ENCODE measurements at places on chromosomes 13 and 19. TPM values are rescaled to one million over a fixed set of nuclear protein-coding genes. Genes with fewer than 3 reads are reported as not detected.

Gene NFIX
- 4.8 TPM for total RNA-seq

Gene FFAR3
- total RNA-seq, result not detected

Gene ERICH6B
- total RNA-seq, result not detected

Gene EEF2
- total RNA-seq, result 2,947 TPM

Gene KLK12
- not detected for total RNA-seq

Gene BCL2L12
- 17.3 TPM for total RNA-seq

Gene EFNA2
- not detected for total RNA-seq

Gene IFT88
- 20.2 TPM for total RNA-seq

Gene FRY
- total RNA-seq, result 7.8 TPM

Gene GRIK5
- total RNA-seq, result 0.27 TPM

Gene CPB2
- total RNA-seq, result not detected

Gene EDDM13
- total RNA-seq, result not detected

Gene TYROBP
- total RNA-seq, result 3.3 TPM

Gene PROZ
- not detected for total RNA-seq

Gene GIPC1
- 10.7 TPM for total RNA-seq

Gene C19orf33
- total RNA-seq, result 2.0 TPM

Gene ELSPBP1
- not detected for total RNA-seq

Gene TBXA2R
- 3.9 TPM for total RNA-seq

Gene TMEM238
- total RNA-seq, result 4.3 TPM

Gene DMWD
- 91.2 TPM for total RNA-seq
